CD4-positive, alpha-beta T cell (primary cell): ENCODE measurements at places on chromosomes 7 and 10. TPM values are rescaled to one million over a fixed set of nuclear protein-coding genes. Genes with fewer than 3 reads are reported as not detected.
A peak's percentile ranks its signal among the peaks of the same experiment; 100 is the strongest.

Gene NPFFR1
- total RNA-seq, result not detected

Gene FAM237B
- total RNA-seq, result not detected

Gene MUC3A
- not detected for total RNA-seq

DNA sequence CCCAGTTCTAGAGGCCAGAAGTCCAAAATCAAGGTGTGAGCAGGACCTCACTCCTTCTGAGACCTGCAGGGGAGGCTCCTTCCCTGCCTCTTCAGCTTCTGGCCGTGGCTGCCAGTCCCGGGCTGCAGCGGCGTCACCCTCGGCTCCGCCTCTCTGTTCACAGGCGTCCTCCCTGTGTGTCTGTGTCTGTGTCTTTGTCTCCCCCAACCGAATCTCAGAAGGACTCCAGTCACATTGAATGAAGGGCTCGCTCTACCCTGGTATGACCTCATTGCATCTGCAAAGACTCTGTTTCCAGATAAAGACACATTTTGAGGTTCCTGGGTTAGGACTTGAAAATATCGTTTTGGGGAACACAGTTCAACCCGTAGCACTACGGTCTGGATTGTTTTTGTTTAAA lies 33.1 kb upstream of the GALNT11 start:
- peak; percentile 38 for DNase-seq

DNA sequence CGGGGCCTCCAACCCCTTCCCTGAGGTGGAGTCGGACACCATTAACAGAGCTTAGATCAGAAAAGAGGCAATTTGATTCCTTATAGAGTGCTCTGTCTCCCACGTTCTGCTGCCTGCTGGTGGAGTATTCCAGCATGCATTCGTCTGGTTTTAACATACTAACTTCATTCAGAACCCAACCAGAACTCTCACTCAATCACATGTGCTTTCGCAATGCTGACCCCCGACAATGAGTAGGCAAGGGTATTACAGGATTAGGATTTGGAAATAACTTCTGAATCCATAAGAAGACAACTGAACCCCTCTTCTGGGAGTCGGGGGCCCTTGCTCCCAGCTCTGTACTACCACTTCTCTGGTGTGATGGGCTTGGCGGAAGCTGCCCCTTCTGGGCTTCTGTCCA lies 55.7 kb upstream of the HABP2 start:
- no peak for DNase-seq

DNA sequence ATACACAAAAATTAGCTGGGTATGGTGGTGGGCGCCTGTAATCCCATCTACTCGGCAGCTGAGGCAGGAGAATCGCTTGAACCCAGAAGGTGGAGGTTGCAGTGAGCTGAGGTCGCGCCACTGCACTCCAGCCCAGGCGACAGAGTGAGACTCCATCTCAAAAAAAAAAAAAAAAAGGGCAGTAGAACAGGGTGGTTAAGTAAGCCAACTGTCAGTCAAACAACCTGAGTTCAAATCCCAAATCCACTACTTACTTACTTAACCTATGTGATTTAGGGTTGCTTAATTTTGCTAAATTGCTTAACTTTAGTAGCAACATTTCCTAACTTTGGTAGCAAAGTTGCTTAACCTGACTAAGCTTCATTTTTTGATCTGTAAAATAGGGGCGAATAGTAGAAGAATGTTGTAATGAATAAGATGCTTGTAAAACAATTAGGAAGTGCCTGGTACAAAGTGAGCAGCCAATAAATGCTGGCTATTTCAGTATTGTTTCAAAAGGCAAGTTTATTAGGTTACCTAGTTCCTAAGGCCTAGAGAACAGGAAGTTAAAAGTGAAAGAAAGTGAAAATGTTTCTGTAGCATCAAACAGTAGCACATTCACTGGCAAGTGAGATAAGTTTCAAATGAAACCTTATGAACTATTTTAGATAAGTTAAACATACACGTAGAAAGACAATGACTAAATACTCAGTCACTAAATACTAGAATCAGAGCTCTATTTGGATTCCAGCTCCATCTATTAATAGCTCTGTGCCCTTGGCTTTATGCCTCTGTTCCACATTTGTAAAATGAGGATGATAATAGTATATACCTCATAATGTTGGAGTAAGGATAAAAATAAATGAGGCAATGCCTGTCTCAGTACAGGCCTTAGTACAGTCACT lies 64.3 kb downstream of the HOXA1 start:
- DNase-seq, result no peak

DNA sequence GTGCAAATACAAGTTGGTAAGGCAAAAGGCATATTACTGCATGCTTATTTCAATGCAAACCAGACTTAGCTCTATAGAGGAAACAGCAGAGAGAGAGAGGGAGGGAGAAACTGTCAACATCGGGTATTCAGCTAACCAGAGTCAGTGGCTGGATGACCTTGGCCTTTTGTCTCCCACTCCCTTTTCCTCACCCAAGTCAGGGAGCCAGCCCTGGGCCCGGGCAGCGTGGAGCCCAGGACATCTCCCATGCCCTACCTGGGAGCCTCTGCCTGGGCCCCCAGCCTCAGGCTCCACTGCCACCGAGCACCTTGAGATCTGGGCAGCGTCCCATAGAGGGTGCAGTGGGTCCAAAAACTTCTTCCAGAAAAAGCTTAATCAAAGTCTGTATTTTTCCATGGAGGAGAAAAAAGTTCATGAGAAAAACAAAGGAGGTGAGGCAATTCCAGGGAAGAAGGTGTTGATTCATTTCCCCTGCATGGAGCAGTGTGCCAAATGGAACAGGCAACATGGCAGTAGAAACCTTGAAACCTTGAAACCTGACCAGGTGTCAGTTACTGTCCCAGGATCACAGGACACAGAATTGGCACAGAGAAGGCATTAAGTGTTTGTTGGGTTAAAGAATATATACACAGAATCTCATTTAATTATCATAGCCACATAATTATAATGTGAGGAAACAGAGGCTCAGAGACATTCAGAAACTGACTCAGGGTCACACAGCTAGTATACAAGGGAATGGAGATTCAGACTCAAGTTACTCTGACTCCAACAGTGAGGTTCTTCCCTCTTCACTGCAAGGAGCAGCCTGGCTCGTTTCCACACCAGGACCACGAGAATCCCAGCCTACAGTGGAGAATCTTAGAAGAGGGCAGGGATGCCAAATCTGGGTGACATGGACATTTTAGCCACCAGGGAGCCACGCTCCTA lies 5.8 kb upstream of the NCOA4 start:
- no peak for DNase-seq

Gene AKR1C8
- 0.27 TPM for total RNA-seq

GRCh38 chr7:122577449-122578003 lies 121.4 kb downstream of the RNF133 start:
- DNase-seq, result no peak

GRCh38 chr7:100895956-100896731 lies 456 bp upstream of the ACHE start:
- peak; percentile 72 for DNase-seq

Gene AKR1C4
- not detected for total RNA-seq

Gene PTN
- not detected for total RNA-seq

- DNase-seq, result no peak
Measured at GRCh38 chr7:155533827-155534690, 12.3 kb downstream of the CNPY1 start.

DNA sequence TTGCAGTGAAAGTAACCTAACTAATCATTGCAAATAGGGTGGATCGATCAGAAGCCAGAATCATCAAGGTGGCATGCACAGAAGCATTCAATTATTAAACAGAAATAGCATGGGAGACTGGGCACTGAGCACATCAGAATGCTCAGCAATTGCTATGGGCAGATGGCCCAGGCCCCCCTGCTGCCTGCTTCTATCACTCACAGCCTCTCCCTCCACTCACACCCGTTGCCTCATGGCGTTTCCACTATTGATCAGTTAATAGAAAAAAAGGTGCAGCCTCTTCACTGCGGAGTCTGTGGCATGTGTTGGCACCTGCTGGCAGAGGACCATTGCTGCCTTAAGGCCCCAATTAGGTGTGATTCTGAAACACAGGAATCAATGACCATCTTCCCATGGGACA lies 11.2 kb upstream of the HTR5A start:
- no peak for DNase-seq
